OCI-LY7 (cell line): ENCODE measurements at places on chromosomes 12 and 14. TPM values are rescaled to one million over a fixed set of nuclear protein-coding genes. Genes with fewer than 3 reads are reported as not detected.

- DNase-seq: no peak
These were observed 12.2 kb upstream of the PCED1B start for GRCh38 chr12:47067176-47067575.

DNA sequence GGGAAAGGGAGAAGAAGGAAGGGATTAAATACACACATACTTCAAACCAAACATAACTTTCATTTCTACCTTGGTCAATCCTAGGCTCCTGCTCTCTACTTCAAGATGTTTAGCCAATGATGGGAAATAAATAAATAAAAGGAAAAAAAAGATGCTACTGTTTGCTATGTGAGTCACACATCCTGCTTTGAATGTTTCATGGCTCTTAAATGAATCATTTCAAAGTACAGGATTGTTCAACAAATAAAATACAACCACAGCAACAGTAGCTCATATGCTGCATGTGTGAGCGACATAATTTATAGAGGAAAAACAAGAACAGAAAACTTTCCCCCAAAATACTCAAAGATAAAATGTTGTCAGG is 54.3 kb upstream of the NPFF start:
- DNase-seq: no peak

DNA sequence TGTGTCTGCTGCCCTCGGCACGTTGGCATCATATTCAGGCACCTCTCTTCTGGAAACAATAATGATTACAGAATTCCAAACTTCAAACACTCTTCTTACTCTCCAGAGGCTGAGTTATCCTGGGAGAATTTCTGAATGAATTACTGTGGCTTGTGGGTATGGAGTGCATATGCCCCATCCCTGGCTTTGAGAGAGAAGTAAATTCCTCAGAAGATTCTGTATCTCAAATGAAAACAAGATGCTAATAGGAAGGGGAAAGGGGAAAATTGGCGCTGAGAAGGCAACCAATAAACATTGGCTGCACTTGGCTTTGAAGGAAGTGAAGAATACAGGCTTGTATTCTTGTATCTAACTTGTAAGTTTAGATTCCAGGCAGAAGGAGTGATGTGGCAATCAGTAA is 132.0 kb upstream of the NOVA1 start:
- DNase-seq: no peak

DNA sequence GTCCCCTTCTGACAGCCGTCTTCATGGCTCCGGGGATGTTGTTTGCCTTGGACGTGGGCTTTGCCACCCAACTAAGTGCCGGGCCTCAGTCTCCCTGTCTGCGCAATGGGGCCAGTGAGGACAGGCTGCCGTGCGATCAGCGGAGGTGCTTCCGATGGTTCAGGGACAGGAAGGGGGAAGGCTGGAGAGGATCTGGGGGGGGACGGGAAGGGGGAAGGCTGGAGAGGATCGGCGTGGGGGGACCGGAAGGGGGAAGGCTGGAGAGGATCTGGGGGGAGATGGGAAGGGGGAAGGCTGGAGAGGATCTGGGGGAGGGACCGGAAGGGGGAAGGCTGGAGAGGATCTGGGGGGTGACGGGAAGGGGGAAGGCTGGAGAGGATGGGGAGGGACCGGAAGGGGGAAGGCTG is 3.4 kb downstream of the MMP17 start:
- DNase-seq: no peak

GRCh38 chr12:101939856-101940265 is 62.5 kb downstream of the DRAM1 start:
- peak; percentile 83 for DNase-seq

GRCh38 chr14:36511981-36512584 is 7.9 kb downstream of the NKX2-1 start:
- DNase-seq: no peak

TAS2R50 gene
- total RNA-seq: 0.76 and 1.4 TPM in 2 replicates

SMCO2 gene
- not detected in 2 replicates for total RNA-seq

ALG10B gene
- total RNA-seq: 23.6 and 24.1 TPM in 2 replicates
